ENCODE measurements at places on chromosomes 1 and 21.

- DNase-seq = no peak
Measured at GRCh38 chr1:27548136-27548853, 55.6 kb downstream of the AHDC1 start.

DNA sequence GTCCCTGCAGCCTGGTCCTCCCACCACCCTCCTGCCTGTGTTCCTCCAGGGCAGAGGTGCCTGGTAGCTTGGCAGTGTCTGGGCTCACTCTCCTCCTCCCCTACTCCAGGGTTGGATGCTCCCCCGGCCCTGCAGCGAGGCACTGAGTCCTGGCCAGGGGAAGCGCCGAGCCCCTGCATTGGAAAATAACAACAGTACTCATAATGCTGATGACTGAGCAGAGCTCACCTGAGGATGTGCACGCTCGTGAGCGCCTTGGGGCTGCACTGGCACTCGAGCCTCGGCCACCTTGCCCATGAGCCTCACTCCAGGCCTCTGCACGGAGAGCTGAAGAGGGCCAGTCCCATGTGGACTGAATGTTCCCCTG is 6.0 kb upstream of the ACTRT2 start:
- DNase-seq = no peak

- no peak for DNase-seq
Measured at GRCh38 chr1:177859572-177859971, 110.3 kb downstream of the SEC16B start.

DNA sequence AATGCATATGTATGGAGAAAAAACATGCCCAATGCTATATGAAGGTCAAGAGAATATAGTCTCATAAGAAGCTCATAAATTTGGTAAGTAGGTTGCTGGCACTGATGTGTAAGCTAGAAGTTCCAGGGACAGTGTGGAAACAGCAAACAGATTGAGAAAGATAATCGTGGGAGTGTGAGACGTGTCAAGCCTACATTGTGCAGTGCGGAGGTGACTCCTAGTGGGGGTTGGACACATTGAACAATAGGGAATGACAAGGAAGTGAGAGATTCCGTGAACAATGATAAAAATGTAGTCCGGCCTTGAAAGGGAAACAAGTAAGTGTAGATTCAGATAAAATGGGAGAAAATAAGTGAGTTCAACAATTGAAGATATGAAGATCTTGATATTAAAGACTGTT is 788.4 kb upstream of the PRMT6 start:
- no peak for DNase-seq

- DNase-seq = no peak
Measured at GRCh38 chr1:233543338-233544255, 70.3 kb upstream of the KCNK1 start.

DNA sequence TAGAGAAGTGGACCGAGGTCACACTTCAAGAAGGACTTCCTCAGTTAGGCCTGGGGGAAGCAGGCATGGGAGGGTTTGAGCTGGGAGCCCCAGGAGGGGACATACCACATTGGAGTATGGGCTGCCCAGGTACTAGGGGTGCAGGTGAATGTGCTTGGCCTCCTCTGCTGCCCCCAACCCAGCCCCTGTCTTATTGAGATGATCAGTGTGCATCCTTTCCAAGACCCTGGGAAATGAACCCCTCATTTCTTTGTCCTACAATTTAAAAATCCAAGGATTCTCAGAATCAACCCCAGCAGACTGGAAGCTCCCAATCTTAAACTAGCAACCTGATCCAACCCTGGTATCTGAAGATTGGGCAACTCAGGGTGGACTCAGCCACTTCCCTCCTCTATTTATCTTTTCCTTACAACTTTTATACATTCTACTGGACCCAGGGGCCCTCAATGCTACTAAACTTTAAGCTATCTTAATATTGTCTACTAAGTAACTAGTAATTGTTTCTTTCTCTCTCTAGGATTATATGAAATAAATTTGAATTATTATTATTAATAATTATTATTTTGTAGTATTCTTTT is 9.1 kb downstream of the MEX3A start:
- no peak for DNase-seq

DNA sequence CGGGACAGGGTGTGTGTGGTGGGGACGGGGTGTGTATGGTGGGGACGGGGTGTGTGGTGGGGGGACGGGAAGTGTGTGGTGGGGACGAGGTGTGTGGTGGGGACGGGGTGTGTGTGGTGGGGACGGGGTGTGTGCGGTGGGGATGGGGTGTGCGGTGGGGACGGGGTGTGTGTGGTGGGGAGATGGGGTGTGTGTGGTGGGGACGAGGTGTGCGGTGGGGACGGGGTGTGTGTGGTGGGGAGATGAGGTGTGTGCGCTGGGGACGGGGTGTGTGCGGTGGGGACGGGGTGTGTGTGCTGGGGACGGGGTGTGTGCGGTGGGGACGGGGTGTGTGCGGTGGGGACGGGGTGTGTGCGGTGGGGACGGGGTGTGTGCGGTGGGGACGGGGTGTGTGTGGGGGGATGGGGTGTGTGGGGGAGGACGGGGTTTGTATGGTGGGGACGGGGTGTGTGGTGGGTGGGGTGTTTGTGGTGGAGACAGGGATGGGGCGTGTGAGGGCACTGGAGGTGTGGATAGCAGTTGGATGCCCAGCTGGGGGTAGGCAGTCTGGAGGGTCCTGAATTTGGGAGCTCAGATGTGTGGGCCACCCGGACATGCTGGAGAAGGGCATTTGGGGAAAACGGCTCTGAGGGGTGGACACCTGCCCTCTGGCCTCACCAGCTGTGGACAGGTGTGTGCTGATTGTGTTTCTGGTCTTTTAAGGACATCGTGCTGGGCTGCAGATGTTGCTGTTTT is 16.9 kb downstream of the IBA57 start:
- DNase-seq = no peak

DNA sequence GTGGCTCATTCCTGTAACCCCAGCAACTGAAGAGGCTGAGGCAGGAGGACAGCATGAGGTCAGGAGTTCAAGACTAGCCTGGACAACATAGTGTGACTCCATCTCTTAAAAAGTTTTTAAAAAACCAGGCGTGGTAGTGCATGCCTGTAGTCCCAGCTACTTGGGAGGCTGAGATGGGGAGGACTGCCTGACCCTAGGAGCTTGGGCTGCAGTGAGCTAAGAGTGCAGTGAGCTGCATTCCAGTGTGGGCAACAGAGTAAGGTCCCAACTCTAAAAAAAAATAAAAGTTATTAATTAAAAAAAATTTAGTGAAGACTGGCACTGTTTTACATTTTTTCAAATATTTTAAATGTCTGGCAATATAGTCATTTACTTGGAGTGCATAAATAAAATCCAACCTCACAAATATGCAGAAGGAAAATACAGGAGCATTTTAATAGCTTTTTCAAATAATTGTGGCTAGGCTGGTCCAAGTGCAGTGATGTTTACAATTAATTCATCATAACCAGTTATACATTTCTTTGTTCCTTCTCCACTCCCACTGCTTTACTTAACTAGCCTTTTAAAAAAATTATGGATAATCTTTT is 10.8 kb downstream of the ZBTB8OS start:
- DNase-seq = no peak

GRCh38 chr1:89206373-89206772 is 7.6 kb upstream of the GBP4 start:
- no peak for DNase-seq
